ENCODE measurements at places on chromosomes 12 and 14.

GRCh38 chr14:97924922-97925613 lies 1127.9 kb downstream of the VRK1 start:
- DNase-seq: no peak

- DNase-seq: no peak
These were observed 17.3 kb upstream of the KLRB1 start for GRCh38 chr12:9625019-9625418.

- DNase-seq: no peak
These were observed 9.4 kb downstream of the ERP27 start for GRCh38 chr12:14928931-14929330.

DNA sequence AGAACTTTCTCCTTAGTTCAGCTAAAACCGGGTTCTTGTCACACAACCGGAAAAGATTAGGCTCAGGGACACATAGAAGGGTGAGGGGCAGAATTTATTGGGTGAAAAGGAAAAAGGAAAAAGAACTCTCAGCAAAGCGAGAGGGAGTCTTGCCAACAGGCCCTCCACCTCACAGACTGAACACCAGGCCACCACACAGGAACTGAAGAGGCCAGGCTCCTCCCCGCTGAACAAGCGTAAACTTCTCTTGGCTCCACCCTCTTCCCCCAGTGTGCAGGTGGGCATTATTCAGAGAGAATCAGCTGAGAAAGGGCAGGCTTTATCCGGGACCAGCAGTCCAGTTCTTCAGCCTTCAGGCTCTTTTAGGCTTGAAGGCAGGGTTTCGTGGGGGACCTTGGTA lies 125.6 kb upstream of the FGD4 start:
- peak; percentile 29 for DNase-seq

- DNase-seq: no peak
These were observed 66.3 kb downstream of the NCOR2 start for GRCh38 chr12:124501112-124501561.

DNA sequence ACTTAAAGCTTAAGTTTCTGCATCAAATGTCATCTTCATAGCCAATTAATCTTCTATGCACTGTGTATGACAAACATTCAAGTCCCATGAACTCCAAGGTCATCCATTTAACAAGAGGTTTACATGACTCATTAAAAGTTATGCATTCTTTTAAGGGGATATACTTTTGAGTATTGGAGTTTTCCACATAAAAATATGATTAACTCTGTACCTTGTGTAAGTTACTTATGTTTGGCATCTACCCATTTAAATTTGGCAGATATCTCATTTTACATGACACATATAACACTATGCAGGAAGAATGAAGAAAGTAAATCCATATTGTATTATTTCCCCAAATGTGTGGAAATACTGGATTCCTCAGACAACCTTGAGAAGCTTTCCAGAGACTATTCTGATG lies 240.2 kb downstream of the PAX9 start:
- no peak for DNase-seq
